Esophagus squamous epithelium (tissue), 5 donors: ENCODE measurements at places on chromosomes 1 and 21.

- no peak for DNase-seq
Observed at GRCh38 chr1:58805716-58806571, 22.1 kb upstream of the JUN start.

- no peak for DNase-seq
Observed at GRCh38 chr1:95353194-95353593, 119.2 kb downstream of the RWDD3 start.

GRCh38 chr1:60886090-60886489 lies 196.3 kb upstream of the NFIA start:
- no peak for DNase-seq

DNA sequence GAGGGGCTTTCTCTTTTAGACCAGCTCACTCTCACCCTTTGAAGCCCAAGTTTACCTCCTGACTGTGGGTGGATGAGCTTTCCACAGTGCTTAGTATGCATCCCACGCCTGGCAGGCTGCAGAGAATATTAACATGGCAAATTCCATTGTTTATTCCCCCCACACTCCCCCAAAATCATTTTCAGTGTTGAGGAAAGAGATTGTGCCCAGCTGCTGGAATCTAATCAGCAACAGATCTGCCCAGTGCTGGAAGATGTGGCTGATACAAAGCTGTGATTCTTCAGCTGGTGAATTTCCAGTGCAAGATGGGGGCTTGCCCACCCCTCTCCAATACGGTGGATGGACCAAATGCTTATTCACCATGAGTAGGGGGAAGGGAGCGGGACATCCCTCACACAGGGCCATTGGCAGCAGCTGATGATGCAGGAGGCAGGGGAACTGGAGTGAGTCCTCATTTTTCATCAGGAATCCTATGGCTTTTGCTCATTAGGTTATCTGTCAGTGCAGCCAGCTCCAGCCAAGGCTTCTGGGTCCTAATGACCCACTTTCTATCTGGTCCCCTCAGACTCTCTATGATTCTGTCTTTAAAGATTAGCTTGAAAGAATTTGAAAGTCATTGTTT lies 39.7 kb upstream of the KCNA3 start:
- no peak for DNase-seq

- no peak for DNase-seq
Observed at GRCh38 chr1:86957221-86957620, 42.8 kb downstream of the HS2ST1 start.

- DNase-seq: no peak
Observed at GRCh38 chr1:57131257-57131656, 165.4 kb upstream of the C8B start.

- no peak for DNase-seq
Observed at GRCh38 chr1:147771226-147772125, 11.1 kb upstream of the GJA5 start.
